Activated CD4-positive, alpha-beta T cell treated with anti-CD3 and anti-CD28 coated beads for 4 hours (primary cell): ENCODE measurements at places on chromosomes 2 and 18.

DNA sequence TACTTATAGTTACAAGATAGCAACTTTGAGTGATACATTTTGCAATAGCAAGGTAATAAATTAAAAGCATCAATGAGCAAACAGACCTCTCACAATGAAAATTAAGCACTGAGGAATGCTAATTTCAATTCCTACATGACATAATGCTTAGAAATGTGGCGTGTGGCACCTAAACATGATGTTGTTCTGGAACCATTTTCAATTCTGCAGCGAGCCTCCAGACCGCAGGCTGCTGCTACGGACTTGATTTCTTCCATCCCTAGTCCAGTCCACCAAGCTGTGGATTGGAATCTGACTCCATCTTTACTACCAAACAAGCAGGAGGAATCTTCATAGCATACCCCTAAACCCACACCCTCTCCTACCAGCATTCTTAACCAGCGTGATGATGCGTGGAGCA is 58.7 kb upstream of the ZNF397 start:
- DNase-seq = no peak

DNA sequence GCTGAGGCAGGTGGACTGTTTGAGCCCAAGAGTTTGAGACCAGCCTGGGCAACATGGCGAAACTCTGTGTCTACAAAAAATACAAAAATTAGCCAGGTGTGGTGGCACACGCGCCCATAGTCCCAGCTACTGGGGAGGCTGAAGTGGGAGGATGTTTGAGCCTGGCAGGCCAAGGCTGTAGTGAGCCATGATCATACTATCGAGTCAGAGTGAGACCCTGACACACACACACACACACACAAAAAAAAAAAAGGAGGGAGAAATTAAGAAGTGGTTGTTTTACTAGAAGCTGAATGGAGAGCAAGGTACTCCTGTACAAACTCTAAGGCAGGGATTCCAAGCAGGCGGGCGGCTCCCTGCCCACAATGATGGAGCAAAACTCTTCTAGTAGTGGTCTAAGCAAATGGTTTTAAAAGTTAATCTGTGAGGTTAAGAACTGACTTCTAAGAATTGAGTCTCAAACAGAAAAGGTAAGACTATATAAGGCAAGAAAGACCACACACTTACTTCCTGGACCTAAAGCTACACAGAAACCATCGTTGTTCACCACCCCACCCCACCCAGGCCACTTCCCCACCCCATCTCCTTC is 2.6 kb downstream of the ANKRD44 start:
- peak; percentile 54 for DNase-seq

DNA sequence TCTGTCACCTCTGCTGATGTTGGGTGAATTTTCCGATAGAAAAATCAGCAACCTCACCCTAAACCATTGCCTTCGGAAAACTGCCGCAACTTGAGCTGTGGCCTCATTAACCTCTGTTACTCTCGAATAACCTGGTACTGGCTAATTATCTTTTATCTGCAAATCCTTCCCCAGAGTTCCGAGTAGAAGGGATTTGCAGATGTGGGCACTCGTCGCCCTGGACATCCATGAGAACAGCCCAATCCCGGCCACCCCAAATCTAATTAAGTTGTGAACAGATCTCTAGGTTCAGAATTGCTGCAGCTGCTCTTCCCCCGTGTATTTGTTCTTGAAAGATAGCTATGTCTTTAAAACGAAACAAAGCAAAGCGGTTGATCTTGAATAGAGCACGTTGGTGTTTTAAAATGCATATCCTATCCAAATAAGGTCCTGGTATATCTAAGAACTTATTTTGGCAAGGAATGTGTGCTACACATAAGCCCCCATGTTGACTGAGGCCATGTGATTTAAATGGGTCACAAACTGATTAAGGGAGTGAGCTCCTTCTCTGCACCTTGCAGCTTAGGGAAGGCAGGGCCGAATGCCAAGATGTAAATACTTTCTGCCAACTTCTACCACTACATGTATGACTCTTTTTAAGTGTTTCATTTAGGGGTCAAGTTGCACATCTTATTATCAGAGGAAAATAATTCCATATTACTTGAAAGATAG is 88.2 kb downstream of the MTCL1 start:
- no peak for DNase-seq

DNA sequence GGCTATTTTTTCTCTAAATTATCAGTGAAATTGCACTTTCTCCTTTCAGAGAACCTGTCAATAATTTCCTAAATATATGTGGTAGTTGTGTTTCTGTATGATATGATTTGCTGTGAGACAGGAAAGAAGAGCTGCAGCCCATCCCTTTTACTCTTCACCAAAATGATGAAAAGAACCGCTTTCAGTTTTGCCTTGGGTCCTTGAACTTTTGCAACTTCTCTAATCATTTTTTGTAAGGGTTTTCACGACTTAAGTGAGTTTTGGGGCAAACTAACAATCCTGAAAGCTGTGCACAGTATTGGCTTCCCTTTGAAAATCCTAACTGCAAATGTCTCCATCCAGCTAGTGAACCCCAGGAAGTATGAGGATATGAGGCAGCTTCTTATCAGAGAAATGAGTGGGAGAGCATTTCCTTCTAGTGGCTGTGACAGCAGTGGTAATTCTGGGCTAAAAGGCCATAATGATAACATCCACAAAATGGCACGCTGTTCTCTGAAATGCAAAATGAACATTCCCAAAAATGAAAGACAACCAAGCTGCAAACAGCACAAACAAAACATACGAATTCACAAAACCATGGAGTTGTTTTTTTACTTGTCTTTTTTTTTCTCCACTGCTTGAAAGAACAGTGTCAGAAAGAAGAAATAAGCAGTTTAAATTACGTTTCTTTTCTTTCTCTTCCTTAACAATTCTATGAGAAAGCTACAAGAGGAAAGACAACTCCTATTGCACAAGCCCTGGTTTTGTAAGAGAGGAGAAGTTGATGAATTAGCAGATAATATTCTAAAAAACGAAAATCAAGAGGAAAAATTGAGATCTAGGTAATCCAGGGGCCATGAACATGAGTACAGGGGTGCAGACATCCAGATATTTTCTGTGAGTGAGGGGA is 1291.6 kb upstream of the ZEB2 start:
- DNase-seq = no peak
